ENCODE measurements at places on chromosomes 3 and 15. TPM values are rescaled to one million over a fixed set of nuclear protein-coding genes. Genes with fewer than 3 reads are reported as not detected.

DNA sequence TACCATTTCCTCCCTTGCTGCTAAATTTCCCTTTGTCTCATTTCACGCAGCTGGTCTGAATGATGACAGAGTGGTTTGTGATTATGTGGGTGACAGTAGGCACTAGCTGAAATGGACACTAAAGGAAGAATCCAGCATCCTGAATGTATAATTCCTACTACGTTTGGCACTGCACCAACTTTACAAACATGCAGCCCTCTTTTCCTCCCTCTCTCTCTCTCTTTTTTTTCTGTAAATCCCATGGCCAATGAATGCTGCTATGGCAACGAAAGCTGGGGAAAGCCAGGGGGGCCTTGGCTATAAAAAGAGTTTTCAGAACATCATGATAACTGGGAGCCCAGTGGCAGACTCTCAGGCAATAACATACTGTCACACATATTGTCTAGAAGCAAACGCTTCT is 367.2 kb upstream of the AGTR1 start:
- no peak for DNase-seq

DNA sequence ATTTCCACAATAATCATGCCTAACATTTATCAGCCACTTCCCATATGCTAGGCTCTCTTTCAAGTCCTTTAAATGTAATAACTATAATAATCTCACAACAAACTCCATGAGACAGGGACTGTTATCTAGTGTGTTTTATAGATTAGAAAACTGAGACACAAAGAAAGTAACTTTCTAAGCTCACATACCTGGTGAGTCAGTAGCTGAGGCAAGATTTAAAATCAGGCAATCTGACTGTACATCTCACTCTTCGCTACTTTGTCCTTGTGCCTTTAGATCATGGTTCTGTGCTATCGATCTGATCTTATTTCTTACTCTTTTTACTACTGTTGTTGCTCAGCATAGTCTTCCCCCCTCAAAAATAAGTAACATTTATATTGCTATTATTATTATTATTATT is 295.5 kb downstream of the LPP start:
- DNase-seq, result no peak

DNA sequence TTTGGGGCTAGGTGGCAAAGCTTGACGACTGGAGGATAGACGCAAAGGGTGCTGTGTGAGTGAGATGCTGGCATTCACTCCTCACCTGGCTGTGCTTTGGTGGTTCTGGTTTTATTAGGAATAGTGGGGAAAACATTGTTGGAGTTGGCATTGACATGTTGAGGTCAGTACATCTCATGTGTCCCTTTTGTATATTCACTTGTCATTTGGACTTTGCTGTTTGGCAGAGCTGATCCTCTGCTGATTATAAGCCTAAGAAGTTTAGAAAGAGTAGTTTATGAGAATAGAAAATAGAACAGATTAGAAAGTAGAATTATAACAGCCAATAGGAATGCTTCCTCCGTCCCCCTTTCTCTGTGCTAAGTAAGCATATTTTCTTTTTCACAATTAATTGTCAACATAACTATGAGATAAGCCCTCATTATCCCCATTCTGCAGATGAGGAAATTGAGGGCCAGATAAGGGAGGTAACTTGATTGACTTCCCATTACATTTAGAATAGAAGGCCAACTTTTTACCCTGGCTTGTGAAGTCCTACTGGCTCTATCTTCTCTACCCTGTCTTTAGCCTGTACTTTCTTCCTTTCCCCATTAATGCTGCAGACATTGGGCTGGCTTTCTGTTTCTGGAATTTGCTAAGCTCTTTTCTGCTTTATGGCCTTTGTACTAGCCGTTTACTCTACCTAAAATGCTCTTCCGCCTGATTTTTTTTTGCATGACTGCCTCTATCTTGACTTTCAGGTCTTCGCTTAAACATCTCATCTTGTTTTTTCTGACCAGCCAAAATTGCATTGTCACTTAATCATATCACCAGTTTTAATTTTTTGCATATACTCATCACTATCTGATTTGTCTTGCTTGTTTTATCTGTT is 12.8 kb downstream of the ITPR1 start:
- no peak for DNase-seq

- no peak for DNase-seq
Observed at GRCh38 chr3:136831461-136831860, 12.5 kb downstream of the SLC35G2 start.

- DNase-seq, result no peak
Observed at GRCh38 chr3:99871231-99872045, 53.8 kb downstream of the CMSS1 start.

- DNase-seq, result no peak
Observed at GRCh38 chr15:39124553-39125171, 456.2 kb upstream of the THBS1 start.

GRCh38 chr3:50609071-50609762 is 2.4 kb downstream of the CISH start:
- DNase-seq, result no peak

- DNase-seq, result no peak
Observed at GRCh38 chr3:187719628-187720336, 17.4 kb upstream of the RTP2 start.

GRCh38 chr3:49769926-49770325 is 16.4 kb downstream of the IP6K1 start:
- DNase-seq, result no peak

DNA sequence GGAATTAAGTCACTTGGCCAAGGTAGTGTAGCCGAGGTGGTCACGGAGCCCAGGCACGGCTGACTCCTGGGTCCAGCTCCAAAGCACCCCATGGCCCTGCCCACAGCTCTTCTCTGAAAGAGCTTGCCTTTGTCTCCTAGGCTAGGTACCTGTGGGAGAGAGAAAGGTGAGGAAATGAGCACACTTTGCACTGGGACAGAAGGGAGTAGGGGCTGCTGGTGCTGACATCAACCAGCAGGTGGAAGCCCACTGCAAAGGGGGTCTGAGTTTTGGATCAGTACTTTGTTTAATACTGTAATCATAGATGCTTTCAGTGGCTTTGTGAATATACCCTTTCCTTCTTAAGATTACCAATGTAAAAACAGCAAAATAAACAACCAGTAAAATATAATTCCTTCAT is 128.3 kb upstream of the EIF1B start:
- no peak for DNase-seq

Gene IL17RE
- total RNA-seq, result 20.2 TPM

Gene KBTBD13
- total RNA-seq, result not detected

Gene CYP19A1
- total RNA-seq, result 8.0 TPM

Gene ENTPD3
- 1.1 TPM for total RNA-seq

Gene CAV3
- total RNA-seq, result not detected

Gene CPNE9
- not detected for total RNA-seq
